Neural crest cell (in vitro differentiated cells): ENCODE measurements at places on chromosomes 7 and 10. TPM values are rescaled to one million over a fixed set of nuclear protein-coding genes. Genes with fewer than 3 reads are reported as not detected.

DNA sequence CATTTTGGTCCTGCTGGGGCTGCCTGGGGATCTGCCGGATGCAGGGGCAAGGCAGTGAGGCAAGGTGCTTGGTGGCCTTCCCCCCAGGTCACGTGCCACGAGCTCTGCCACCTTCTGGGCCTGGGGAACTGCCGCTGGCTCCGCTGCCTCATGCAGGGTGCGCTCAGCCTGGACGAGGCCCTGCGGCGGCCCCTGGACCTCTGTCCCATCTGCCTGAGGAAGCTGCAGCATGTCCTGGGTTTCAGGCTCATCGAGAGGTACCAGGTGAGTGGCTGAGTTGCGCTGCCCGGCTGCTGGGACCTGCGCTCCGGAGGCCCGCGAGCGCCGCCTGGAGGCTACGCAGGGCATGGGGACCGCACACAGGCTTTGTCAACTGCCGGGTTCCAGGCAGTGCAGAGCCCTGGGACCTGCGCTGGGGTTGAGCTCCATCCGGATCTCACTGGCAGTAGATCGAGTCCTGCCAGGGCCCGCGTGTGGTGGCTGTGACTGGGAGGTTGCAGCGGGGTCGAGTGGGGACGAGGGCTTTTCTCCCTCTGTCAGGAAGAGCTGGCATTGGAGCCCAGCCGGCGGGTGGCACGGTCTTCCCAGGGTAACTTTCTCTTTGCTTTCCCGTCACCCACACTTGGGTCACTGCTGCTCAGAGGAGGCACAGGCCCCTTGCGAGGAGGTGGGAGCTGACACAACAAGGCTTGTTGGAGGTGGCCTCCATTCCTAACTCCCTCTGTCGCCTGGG is 21.7 kb downstream of the AMZ1 start:
- no peak overlapping the region for H3K4me3 ChIP-seq
- H3K4me1 ChIP-seq = peaks cover 30% of the 10 kb centered on the region
- H3K36me3 ChIP-seq = peaks cover 5% of the 10 kb centered on the region
- peak; percentile 65 for DNase-seq

- no peak overlapping the region for H3K27ac ChIP-seq
- no peak overlapping the region for H3K4me3 ChIP-seq
- no peaks in the 10 kb centered on the region for H3K36me3 ChIP-seq
- H3K27me3 ChIP-seq = no peaks in the 10 kb centered on the region
- DNase-seq = no peak
These were observed 65.3 kb downstream of the NPSR1 start for GRCh38 chr7:34723338-34723737.

- H3K27me3 ChIP-seq = peaks cover 35% of the 10 kb centered on the region
- no peak within 1 kb of the TSS for H3K27ac ChIP-seq
- DNase-seq = peak; percentile 59
- H3K36me3 ChIP-seq = peaks cover 7% of the 10 kb centered on the region
- H3K4me1 ChIP-seq = peaks cover 27% of the 10 kb centered on the region
These were observed at the start of gene GPR37 for GRCh38 chr7:124765401-124766352. Gene GPR37 (minus strand): TSS chr7:124765792. CDS start chr7:124764976, 816 bp downstream.

DNA sequence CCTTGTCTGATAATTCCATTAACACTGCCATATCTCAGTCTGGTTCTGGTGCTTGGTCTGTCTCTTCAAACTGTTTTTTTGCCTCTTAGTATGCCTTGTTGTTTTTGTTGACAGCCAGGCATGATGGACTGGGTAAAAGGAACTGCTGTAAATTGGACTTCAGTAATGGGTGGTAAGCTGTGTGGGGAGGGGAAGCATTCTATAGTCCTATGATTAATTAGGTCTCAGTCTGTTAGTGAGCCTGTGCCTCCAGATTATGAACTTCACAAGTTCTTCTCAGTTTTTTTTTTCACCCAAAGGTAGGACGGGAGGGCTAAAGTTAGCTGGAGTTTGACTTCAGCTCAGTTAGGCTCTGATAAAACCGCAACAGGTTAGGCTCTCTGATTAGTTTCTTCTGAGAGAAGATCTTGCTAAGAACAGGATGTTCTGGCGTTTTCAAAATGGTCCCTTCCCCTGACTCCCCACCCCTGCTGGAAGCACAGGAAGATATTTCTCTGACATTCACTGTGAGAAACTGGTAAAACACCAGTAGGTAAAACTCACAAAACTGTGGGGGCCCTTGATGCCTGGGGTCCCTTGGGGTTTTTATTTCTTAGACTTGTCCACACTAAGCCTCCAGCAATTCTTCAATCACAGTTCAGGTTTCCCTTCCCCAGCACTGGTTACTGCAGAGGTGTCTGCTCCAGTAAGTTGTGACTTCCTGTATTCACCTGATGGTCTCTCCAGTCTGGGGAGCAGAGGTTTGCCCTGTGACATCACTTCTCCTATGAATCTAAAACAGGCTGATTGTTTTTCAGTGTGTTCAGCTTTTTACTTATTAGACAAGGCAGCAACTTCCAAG is 43.3 kb upstream of the CCDC71L start:
- H3K36me3 ChIP-seq = no peaks in the 10 kb centered on the region
- no peak overlapping the region for H3K4me3 ChIP-seq
- H3K27ac ChIP-seq = no peak overlapping the region
- no peaks in the 10 kb centered on the region for H3K27me3 ChIP-seq
- H3K4me1 ChIP-seq = no peaks in the 10 kb centered on the region

DNA sequence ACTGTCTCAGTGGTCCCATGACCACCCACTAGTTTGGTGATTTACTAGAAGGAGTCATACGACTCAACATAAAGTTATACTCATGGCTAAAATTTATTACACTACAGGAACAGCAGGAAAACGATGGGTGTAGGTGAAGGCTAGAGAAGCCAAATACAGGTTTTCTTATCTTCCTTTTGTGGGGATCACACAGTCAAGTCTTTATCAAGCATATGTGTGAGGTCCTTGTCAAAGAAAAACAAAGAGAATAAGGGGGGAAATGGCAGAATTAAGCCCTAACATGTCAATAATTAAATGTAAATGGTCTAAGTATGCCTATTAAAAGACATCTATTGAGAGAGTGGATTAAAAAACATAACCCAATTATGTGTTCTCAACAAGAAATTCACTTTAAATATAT is 47.8 kb upstream of the UBN2 start:
- H3K27ac ChIP-seq = no peak overlapping the region
- DNase-seq = no peak
- peaks cover 11% of the 10 kb centered on the region for H3K36me3 ChIP-seq

GRCh38 chr7:50189371-50189770 is 96.3 kb upstream of the ZPBP start:
- DNase-seq = no peak
- H3K4me3 ChIP-seq = no peak overlapping the region
- H3K27me3 ChIP-seq = peaks cover 8% of the 10 kb centered on the region
- H3K4me1 ChIP-seq = peaks cover 7% of the 10 kb centered on the region
- H3K27ac ChIP-seq = no peak overlapping the region
- H3K36me3 ChIP-seq = no peaks in the 10 kb centered on the region

DNA sequence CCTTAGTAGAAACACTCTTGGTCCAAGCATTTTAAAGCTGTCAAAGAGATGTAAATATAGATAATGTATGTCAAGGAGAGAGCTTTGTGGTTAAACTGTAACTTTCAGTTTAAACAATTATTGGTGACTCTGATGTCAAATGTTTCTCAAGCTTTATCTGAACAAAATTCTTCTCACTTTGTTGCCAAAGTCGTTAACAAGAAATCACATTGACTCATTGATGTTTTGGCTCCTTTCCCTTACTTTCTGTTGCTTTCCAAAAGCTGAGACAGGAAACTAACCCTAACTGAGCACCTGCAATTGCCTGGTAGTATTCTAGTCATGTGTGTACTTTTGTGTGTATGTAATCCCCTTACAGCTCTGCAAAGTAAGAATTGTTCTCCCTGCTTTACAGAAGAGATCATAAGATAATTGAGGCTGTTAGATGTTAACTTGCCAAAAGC is 108.5 kb downstream of the CFTR start:
- no peak overlapping the region for H3K27ac ChIP-seq
- no peaks in the 10 kb centered on the region for H3K4me1 ChIP-seq
- no peak overlapping the region for H3K4me3 ChIP-seq

GRCh38 chr10:132681858-132682755 is 103.8 kb downstream of the NKX6-2 start:
- H3K27me3 ChIP-seq = peaks cover 7% of the 10 kb centered on the region
- no peak overlapping the region for H3K27ac ChIP-seq
- H3K36me3 ChIP-seq = peaks cover 7% of the 10 kb centered on the region
- no peak overlapping the region for H3K4me3 ChIP-seq
- DNase-seq = no peak
- H3K4me1 ChIP-seq = peaks cover 15% of the 10 kb centered on the region

DNA sequence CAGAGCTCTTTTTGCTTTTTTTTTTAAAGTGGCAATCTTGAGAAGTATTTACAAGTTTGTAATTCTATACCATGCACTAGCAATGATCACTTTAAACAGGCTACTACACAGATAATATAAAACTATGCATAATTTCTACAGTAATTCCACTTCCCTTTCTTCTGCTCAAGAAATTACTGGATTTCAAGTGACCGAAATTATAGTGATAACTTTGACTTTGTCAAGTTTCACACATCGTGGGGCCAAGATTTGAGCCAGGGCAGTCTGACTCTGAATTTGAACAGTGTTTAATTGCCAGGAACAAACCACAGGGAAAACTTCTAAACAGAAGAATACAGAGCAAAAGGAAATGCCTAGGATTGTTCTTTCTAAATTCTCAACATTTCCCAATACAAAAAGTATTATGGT is 288.3 kb upstream of the MKLN1 start:
- H3K27ac ChIP-seq = no peak overlapping the region
- H3K4me1 ChIP-seq = peaks cover 14% of the 10 kb centered on the region

DNA sequence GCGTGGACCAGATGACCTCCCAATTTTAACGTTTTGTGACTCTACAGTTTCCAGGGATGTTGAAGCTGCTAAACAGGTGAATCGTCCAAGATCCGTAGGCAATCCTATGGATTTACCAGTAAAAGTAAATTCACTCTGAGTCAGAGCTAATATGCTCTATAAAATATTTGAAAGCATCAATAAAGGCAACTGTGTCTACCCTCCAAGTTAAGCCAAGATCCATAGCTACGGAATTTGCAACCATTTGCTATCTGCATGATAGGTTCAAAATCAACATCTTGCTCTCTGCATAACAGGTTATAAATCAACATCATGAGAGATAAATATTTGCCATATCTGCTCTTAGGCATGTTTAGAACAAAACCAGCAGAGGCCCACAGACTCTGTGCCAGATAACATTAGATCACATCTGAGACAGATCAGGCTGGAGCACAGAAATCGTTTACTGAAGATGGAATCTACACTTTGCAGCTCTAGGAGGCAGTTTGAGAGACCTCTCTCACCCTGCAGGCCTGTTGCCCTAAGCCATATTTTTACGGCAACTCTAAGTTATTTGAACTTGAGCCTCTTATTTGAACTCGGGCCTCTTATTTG is 80.7 kb upstream of the PDCD4 start:
- no peak for DNase-seq
- H3K27ac ChIP-seq = no peak overlapping the region
- H3K4me3 ChIP-seq = no peak overlapping the region
- no peaks in the 10 kb centered on the region for H3K27me3 ChIP-seq
- H3K36me3 ChIP-seq = no peaks in the 10 kb centered on the region
- H3K4me1 ChIP-seq = peaks cover 49% of the 10 kb centered on the region

GRCh38 chr7:142690554-142691182 is 58.6 kb upstream of the PRSS1 start:
- H3K27me3 ChIP-seq = peaks cover 10% of the 10 kb centered on the region
- H3K4me1 ChIP-seq = no peaks in the 10 kb centered on the region
- no peak overlapping the region for H3K4me3 ChIP-seq
- H3K27ac ChIP-seq = no peak overlapping the region

DNA sequence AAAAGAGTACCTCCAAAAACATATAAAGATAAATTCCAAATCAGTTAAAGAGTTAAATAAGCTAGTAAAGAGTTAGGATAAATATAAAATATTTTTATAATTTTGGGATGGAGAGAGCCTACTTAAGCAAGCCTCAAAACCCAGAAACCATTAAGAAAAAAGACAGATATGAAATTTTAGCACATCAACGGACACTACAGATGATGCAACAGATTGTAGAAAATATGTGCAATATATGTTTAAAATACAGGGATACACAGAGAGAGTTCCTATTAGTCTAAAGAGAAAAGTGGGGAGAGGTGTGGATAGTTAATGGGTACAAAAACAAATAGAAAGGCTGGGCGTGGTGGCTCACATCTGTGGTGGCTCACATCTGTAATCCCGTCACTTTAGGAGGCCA is 23.6 kb upstream of the USP54 start:
- H3K4me1 ChIP-seq = no peaks in the 10 kb centered on the region
- H3K36me3 ChIP-seq = no peaks in the 10 kb centered on the region
- H3K4me3 ChIP-seq = no peak overlapping the region
- H3K27me3 ChIP-seq = no peaks in the 10 kb centered on the region
- H3K27ac ChIP-seq = no peak overlapping the region

DNA sequence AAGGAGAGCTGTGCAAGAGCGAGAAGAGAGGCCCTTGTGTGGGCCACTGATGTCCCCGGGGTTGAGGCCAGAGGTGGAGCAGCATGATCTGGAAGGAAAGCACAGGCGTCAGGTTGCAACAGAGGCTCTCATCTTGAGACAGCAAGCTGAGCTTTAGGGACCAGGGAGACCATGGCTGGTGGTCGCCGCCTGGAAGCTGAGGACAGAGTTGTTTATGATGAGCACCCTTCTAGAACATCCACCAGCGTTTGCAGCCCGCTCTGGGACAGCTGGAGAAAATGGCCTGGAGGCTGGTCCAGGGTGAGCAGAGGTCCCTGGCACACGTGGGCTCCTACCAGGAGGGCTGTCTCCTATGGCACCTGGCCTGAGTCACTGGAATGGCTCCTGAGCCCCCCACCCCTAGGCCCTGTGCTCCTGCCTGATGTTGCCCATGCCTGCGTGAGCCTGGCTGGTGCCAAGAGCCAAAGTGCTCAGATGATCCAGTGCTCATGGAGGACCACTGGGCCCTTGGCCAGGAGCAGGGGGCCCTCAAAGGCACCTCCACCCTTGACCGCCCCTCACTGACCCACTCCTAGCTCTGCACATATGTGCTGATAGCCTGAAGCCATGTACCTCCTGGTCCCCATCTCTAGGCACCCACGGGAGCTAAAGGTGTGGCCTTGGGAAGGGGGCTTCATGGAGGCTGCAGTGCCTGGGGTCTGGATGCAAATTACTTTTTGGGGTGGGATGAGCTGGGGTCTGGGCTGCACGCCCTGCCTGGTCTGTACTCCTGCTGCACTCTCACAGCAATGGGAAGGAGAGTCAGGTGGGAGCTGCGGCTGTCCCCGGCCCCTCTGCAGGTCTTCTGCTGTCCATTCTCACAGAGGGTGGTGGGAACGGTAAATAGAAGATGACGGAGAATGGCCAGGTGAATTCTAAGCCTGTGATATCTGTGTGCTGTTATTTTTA is 40.1 kb upstream of the RET start:
- no peak for DNase-seq
- H3K27me3 ChIP-seq = no peaks in the 10 kb centered on the region
- no peak overlapping the region for H3K4me3 ChIP-seq
- H3K4me1 ChIP-seq = no peaks in the 10 kb centered on the region
- no peaks in the 10 kb centered on the region for H3K36me3 ChIP-seq

CRTAC1 gene
- 0.82 and 1.1 TPM in 2 replicates for total RNA-seq

WEE2 gene
- total RNA-seq = not detected in 2 replicates

MALRD1 gene
- 0.73 and 0.84 TPM in 2 replicates for total RNA-seq

STEAP1 gene
- total RNA-seq = 2.4 and 3.3 TPM in 2 replicates

PNLIPRP2 gene
- total RNA-seq = not detected in 2 replicates

SLC18A3 gene
- 16.7 and 17.9 TPM in 2 replicates for total RNA-seq

RBP3 gene
- not detected in 2 replicates for total RNA-seq

MRLN gene
- total RNA-seq = not detected in 2 replicates
